Stimulated activated CD8-positive, alpha-beta memory T cell treated with anti-CD3 and anti-CD28 coated beads, Interleukin-4, amount 100 ng/mL, for 4 hours (primary cell): ENCODE measurements at places on chromosomes 11 and 22.

DNA sequence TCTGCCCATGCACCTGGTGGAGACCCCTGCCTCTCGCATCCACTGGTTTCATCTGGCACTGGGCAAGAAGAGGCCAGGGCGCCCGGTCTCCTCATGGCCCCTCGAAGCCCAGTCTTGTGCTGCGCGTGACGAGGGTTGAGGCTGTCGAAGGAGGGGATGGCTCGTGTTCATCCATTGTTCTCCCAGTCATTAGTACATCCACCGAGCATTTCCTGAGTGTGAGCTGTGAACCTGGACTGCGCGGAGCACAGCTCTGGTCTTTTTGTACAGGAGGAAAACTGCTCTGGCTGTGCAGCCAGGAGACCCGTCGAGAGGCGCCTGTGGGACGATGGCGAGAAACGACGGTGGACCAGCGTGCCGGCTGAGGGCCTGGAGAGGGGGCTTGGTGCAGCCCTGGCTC, 6.8 kb downstream of the CACNA1I start:
- no peak for DNase-seq

DNA sequence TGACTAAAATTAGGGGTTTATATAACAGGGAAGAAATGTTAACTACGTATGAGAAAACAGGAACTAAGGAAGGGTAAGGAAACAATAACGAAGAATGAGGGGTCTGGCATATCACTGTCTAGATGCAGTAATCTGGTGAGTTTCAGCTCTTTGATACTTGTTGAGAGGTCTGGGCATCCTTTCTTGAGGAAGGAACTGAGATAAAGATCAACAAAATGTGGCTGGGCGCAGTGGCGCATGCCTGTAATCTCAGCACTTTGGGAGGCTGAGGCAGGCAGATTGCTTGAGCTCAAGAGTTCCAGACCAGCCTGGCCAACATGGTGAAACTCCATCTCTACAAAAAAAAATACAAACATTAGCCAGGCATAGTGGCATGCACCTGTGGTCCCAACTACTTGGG, 2.7 kb downstream of the DCDC1 start:
- DNase-seq: no peak

GRCh38 chr11:34124885-34125668, 19.6 kb downstream of the NAT10 start:
- no peak for DNase-seq

- DNase-seq: peak; percentile 3
Measured at GRCh38 chr11:95788921-95789505, 569 bp downstream of the FAM76B start.

DNA sequence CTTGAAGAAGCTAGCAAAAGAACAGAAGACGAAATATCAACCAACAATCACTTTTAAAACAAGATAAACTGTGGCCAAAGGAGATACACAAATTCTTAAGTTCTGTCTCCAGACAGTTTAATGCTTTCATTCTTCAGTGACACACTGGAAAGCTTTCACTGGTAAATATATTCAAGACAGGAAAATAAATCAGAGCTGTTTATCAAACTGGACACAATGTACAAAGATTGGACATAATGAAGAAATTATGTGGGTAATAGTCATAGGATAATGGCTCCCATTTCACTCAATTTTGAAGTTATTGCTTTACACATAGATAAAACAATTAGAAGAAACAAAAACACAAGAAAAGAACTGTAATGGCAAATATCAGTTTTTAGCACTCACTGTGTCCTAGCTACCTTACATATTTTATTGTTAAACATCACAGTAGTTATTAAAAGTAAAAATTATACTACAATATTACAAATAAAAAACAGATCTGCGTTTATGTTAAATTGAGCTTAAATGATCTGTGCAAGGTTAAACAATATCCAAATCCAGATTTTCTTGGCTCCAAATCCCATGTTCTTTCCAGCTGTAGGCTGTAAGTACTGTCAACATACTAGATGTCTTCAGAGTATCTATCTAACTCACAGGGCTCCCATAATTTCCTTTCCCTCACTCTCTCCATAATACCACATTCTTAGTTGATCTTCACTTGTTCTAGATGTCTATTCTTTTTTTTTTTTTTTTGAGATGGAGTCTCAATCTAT, 38.6 kb upstream of the NOX4 start:
- no peak for DNase-seq

DNA sequence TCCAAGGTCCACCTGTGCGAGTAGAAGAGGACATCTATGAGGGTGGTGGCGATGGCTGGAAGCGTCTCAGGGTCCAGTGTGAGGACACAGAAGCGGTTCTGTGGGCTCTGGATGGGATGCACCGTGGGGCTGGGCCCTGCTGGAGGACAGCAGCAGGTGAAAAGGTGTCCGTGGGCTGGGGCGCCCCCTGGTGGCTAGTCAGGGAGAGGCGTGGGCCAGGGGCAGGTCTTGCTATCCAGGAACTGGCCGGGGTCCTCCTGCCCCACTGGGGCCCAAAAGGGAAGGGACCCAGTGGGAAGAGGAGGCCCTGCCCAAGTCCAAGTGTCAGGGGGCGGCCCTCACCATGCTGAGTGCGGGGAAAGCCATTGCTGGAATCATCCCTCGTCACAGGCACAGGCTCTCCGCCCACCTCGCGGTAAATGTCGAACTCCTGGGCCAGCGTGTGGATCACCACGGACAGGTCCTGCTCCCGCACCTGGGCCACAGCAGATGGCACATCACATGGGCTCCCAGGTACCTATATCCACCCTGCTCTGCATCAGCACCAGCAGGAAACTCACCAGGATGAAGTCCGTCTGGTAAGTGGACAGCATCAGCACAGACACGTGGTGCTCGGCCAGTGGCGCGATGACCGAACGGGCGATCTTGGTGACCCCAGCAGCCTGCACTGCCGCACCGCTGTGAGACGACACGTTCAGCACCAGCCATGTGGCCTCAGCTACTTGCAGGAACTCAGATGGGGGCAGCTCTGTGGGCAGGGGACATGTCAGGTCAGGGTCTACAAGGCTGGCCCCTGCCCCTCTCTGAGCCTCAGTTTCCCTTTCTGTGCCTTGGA, 2.3 kb downstream of the CASTOR1 start:
- peak; percentile 76 for DNase-seq

DNA sequence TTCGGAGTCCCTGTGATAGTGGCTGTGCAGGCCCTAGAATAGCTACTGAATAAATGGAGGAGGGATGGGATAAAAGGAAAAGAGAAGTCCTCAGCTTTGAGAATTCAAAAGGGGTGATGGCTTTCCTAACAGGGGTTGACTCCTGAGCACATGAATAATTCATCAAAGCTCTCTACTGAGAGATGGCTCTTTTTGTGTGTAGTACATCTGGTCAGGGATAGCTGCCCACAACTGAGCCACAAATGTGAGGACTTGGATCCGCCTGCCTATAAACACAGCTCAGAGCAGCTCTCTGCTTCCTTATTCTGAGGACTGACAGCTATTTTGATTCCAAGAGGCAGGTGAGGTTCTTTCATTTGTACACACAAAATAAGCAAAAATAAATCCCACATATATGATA, 82.3 kb downstream of the USP35 start:
- DNase-seq: no peak

DNA sequence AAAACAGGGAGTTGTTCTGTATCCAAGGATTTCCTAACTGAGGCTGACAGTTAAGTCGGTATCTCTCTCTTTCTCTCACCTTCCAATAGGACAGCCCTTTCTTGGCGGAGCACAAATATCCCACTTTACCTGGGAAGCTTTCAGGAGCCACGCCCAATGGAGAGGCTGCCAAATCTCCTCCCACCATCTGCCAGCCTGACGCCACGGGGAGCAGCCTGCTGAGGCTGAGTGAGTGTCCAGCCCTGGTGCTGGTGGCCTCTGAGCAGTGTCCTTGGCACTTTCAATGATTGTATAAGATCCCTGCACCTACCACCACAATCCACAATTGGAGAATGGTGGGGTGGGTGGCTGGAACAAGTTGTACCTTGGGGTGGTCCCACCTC, 33.7 kb downstream of the CYB5R2 start:
- no peak for DNase-seq

- DNase-seq: no peak
Measured at GRCh38 chr11:59224351-59224928, 11.7 kb upstream of the MPEG1 start.

- DNase-seq: no peak
Measured at GRCh38 chr11:111930472-111930871, 6.7 kb upstream of the DIXDC1 start.

- DNase-seq: no peak
Measured at GRCh38 chr11:2481253-2481652, 36.4 kb downstream of the KCNQ1 start.

- no peak for DNase-seq
Measured at GRCh38 chr11:58775066-58775708, 43.4 kb upstream of the GLYAT start.

- no peak for DNase-seq
Measured at GRCh38 chr11:95365348-95365747, 134.3 kb upstream of the SESN3 start.

GRCh38 chr11:75767793-75768111, 826 bp upstream of the DGAT2 start:
- DNase-seq: no peak

- peak; percentile 48 for DNase-seq
Measured at GRCh38 chr11:65116370-65117205, 913 bp downstream of the ZNHIT2 start.

DNA sequence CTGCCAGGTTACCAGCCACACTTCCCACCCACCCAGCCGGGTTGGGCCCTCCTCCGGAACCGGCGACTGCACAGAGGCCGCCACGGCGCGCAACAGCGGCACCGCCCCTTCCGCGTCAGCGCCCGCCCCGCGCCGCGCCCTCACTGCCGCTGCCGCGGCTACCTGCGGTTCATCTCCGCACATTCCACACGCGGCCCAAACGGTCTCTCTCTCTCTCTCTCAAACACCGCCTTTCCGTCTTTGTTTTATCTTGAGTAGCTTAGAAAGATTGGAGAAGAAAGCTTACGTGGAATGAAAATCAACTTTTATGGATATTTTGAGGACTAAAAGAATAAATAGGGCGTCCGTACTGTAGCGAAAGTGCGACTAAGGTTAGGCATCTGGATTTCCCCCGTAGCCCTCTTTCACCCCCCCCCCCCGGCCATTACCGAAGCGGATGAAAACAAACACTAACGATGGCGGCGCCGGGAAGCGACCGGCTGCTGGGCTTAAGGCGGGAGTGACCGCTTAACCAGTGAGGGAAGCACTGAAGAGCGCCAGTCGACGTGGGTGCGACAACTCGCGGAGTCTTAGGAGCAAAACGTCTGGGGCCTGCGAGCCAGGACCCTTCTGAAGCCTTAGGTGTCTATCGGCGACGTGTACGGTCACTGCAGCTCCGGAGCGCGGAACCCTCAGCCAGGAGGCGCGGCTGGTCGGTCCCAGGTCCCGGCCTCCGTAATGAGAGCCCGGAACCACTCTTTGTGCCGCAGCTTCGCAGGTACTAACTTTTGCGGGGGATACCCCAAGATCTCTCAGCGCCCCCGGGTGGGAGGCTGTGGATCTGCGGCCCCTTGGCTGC, at the start of the genes ATG13 and HARBI1:
ATG13 (plus strand) TSS at position 420 of the 838 bp plus-strand sequence. CDS start 26,739 bp downstream, outside the sequence.
HARBI1 (minus strand) TSS at position 94 of the 838 bp plus-strand sequence. CDS start 990 bp downstream, outside the sequence.
- DNase-seq: peak; percentile 83

- no peak for DNase-seq
Measured at GRCh38 chr11:61489833-61490721, 18.5 kb upstream of the LRRC10B start.

DNA sequence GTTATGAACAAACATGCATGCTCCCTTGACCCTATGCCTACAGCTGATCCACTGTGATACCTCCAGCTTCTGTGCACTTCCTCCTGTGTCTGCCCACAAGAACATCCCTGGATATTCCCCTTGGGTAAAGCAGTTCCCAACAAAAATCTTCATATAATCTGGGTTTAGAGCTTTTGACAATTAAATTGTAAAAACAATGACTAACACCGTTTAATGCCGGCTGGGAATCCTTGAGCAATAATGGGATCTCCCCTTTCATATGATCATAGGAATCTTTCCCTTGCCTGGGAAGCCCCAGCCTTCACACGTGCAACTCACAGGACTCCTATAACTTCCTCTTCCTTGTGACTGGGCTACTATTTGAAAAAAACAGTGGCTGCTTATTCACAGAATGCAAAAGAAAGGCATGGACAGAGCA, 6.3 kb upstream of the ZC3H12C start:
- DNase-seq: no peak

DNA sequence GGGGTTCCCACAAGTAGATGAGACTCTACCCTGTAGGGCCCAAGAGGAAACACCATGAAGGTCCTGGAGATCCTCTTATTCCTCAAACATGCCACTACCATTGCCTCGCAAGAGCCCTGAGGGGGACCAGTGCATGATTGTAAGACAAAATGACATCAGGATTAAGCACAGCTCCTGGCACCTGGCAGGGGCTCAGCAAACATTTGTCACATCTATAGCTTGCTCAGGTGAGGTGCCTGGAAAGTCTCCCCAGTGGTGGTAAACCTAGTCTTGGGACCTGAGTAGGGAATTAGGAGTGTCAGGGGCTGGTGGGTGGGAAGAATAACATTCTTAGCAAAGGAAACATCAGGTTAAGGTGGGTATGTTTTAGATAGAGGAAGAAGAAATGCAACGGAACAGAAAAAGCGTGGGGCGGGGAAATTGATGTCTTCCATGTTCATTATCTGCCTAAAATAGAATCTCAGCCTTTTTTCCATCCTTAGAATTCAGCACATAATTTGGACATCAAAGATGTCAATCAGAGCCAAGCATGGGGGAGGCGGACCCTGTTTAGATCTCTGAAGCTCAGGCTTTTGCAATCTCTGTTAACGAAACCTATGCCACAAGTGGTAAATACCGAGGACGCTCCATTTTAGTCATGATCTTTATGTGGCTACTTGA, 924 bp downstream of the YPEL1 start:
- DNase-seq: no peak

DNA sequence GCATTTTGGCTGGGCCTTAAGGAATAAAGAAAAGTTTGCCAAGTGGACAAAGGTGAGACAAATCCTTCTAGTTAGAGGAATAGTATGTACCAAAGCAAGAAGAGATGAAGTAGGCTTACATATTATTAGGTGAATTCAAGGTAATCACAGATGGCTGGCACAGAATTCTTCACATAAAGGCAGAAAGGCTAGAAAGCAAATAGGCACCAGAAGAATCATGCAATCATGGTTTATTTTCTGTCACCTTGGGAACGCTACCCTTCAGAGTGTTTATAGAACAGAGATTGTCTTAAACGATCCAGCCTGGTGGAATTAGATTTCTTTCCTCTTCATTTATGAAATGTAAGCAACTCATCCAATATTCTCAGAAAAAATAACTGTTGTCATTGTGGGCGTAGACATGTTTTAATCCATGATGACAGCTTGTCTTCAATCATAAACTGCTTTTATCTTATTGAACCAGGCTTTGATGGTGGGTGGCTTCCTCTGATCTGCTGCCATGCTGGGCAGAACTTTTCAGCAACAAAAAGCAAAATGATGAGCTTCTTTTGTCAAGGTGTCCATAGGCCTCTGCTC, 49.0 kb upstream of the CSNK2A3 start:
- DNase-seq: no peak

DNA sequence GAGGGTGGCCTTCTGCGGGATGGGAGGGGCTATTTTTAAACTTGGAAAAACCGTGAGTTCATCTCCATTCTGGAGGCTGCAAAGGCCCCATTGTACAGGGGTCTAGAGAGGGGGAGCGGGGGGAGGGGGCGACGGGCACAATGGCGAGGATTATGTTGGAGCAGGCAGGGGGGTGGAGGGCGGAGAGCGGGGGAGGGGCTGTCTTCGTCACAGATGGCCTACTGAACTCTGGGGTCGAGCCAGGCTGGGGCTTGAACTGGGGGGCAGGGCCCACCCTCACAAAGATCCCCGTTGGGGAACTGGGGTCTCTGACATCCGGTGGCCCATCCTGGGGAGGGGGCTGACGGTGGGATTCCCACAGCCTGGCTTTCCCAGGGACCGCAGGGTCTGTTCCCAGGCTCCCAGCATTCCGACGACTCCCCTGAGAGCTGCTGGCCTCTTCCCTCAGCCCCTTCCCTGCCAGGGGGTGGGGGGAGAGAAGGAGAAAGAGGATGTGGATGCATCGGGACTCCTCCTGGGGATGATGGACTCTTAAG, 3.4 kb upstream of the MCAM start:
- no peak for DNase-seq
